Cardiac ventricle fibroblast (primary cell): ENCODE measurements at places on chromosomes 11 and 22. TPM values are rescaled to one million over a fixed set of nuclear protein-coding genes. Genes with fewer than 3 reads are reported as not detected.

The CBLIF gene
- not detected in 2 replicates for total RNA-seq

The RIMBP3B gene
- total RNA-seq: not detected in 2 replicates

The P2RX6 gene
- 0.94 and 1.3 TPM in 2 replicates for total RNA-seq

The OR5L1 gene
- total RNA-seq: not detected in 2 replicates

The F2 gene
- not detected in 2 replicates for total RNA-seq

The OR51F2 gene
- total RNA-seq: not detected in 2 replicates

The APOA5 gene
- total RNA-seq: not detected in 2 replicates

The CHRM1 gene
- total RNA-seq: not detected in 2 replicates

The NFAM1 gene
- total RNA-seq: 0.05 and 0.06 TPM in 2 replicates

The DEUP1 gene
- total RNA-seq: not detected in 2 replicates

The TBCEL gene
- total RNA-seq: 17.9 and 18.5 TPM in 2 replicates

The MUC5AC gene
- total RNA-seq: not detected in 2 replicates

The SERHL2 gene
- total RNA-seq: 1.9 and 3.6 TPM in 2 replicates

The BATF2 gene
- total RNA-seq: not detected in 2 replicates

The BANF1 gene
- total RNA-seq: 56.4 and 64.6 TPM in 2 replicates

The RTN4RL2 gene
- 1.4 and 2.7 TPM in 2 replicates for total RNA-seq

The NTM gene
- 1.1 and 3.9 TPM in 2 replicates for total RNA-seq

The ANGPTL5 gene
- total RNA-seq: 0.69 and 1.6 TPM in 2 replicates

The VWCE gene
- total RNA-seq: 16.8 and 19.4 TPM in 2 replicates

The DUSP8 gene
- 0.05 TPM in 1 of 2 replicates, not detected in the other for total RNA-seq

The CNTN5 gene
- 0.05 and 0.19 TPM in 2 replicates for total RNA-seq

The NPAS4 gene
- total RNA-seq: not detected in 2 replicates

The DGCR6 gene
- total RNA-seq: 0.20 TPM in 1 of 2 replicates, not detected in the other

The TECTA gene
- total RNA-seq: 0.31 and 3.1 TPM in 2 replicates

The P2RY6 gene
- total RNA-seq: 0.68 TPM in 1 of 2 replicates, not detected in the other

The ANO1 gene
- 0.19 TPM in 1 of 2 replicates, not detected in the other for total RNA-seq

The CCDC87 gene
- total RNA-seq: 0.44 and 1.3 TPM in 2 replicates

The C22orf31 gene
- not detected in 2 replicates for total RNA-seq

The TIGD3 gene
- 0.37 TPM in 1 of 2 replicates, not detected in the other for total RNA-seq

The KDELR3 gene
- 92.5 and 107 TPM in 2 replicates for total RNA-seq
